ENCODE measurements at places on chromosomes 7 and 10.

- no peak for DNase-seq
Observed at GRCh38 chr10:55631071-55631654, 729.9 kb downstream of the ZWINT start.

- DNase-seq = no peak
Observed at GRCh38 chr10:34667177-34667576, 147.9 kb downstream of the PARD3 start.

GRCh38 chr7:47751043-47751442 lies 169.1 kb upstream of the TNS3 start:
- DNase-seq = no peak

- DNase-seq = no peak
Observed at GRCh38 chr10:48470893-48471805, 133.7 kb downstream of the ARHGAP22 start.

DNA sequence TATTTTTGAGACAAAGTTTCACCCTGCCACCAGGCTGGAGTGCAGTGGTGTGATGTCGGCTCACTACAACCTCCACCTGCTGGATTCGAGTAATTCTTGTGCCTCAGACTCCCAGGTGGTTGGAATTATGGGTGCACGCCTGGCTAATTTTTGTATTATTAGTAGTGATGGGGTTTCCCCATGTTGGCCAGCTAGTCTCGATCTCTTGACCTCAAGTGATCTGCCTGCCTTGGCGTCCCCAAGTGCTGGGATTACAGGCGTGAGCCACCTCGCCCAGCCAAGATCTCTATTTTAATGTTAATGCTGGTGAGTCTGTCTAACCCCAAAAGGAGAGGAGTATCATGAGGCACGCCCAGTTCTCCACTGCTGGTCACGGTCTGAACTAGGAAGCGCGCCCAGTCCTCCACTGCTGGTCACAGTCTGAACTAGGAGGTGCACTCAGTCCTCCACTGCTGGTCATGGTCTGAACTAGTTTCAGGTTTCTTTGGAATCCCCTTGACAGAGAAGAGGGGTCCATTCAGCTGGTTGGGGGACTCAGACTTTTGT lies 5.6 kb upstream of the LRRC27 start:
- no peak for DNase-seq

DNA sequence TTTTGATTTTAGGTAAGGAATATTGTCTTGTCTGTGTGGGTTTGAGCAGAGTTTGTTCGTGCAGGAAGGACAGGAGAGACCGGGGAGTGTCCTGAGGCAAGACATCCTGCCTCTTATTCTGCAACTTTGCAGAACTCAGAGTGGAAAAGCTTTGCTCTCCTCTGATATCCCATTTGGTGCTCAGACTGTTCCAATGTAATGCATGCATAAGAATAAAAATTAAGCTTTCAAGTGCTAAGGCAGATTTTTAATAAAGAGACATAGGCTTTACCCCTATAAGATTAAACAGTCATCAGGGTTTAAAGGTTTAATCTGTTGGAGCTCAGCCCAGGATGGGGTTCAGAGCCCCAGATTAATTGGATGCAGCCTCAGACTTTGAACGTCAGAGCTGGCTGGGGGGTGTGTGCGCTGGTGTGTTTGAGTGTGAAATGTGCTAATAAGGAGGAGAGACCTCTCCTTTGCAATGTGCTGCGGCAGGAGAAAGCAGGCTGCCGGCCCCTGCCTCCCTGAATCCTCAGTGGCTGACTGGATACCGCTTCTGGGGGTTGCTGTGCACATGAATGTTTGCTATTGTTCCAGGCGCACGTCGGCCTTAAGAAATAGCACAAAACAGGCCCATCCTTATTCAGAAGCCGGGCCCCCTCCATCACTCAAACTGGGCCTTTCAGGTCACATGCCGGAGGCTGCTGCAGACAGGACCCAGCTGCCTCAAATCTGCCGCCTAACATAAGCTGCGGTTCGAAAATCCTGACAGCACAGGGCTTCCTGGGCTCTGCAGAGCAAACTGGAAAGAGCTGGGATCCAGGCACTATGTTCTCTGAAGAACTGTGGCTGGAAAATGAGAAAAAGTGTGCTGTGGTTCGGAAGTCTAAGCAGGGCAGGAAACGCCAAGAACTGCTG lies 84.1 kb upstream of the PRR15 start:
- no peak for DNase-seq

GRCh38 chr10:60291344-60291930 lies 98.2 kb downstream of the ANK3 start:
- DNase-seq = no peak

DNA sequence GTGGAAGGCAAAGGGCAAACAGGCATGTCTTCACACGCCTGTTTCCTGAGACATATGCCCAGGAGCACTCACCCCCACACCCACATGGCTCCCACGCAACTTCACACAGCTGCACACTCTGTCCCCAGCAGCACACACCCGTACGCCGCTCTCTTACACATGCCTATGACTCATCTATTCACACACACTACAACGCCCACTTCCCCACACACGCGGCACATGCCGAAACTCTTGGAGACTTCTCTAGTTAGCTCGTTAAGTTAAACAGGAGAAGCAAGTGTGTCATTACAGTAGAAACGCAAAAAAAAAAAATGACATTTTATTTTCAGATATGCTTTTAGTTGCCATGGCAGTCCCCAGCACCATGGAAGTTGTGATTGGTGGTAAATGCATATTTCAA lies 6.7 kb downstream of the CALN1 start:
- peak; percentile 26 for DNase-seq

- DNase-seq = no peak
Observed at GRCh38 chr7:32893722-32894121, 2.2 kb upstream of the KBTBD2 start.
